Activated CD4-positive, alpha-beta T cell treated with anti-CD3 and anti-CD28 coated beads for 36 hours (primary cell): ENCODE measurements at places on chromosomes 5 and 9. TPM values are rescaled to one million over a fixed set of nuclear protein-coding genes. Genes with fewer than 3 reads are reported as not detected.

The DBN1 gene
- 41.2 TPM for total RNA-seq

The DNAI1 gene
- total RNA-seq: 0.34 TPM

The FGFR4 gene
- total RNA-seq: 2.0 TPM

The DPYSL3 gene
- 0.18 TPM for total RNA-seq

The FRRS1L gene
- total RNA-seq: not detected
